A549 treated with RU486 at 1 μM for 4 hours (cell line): ENCODE measurements at places on chromosomes 12 and 14. TPM values are rescaled to one million over a fixed set of nuclear protein-coding genes. Genes with fewer than 3 reads are reported as not detected.

Gene CACNA2D4
- total RNA-seq = not detected in 5 replicates

Gene KRT2
- total RNA-seq = 0.05 TPM in 1 of 5 replicates, not detected in the others

Gene BMP4
- 1.5 to 3.3 TPM (median 2.1 TPM) in 5 replicates for total RNA-seq

Gene NOPCHAP1
- 32.8 to 48.7 TPM (median 38.9 TPM) in 5 replicates for total RNA-seq

Gene NEUROD4
- not detected in 5 replicates for total RNA-seq

Gene MMP19
- total RNA-seq = 0.13 to 4.5 TPM (median 0.17 TPM) in 5 replicates

Gene TTC6
- 0.11 to 0.54 TPM (median 0.44 TPM) in 5 replicates for total RNA-seq

Gene CABP1
- total RNA-seq = 0.15 to 0.23 TPM (median 0.21 TPM) in 3 of 5 replicates, not detected in the others

Gene FOXN4
- not detected in 5 replicates for total RNA-seq

Gene PDE3A
- total RNA-seq = 1.7 to 3.9 TPM (median 3.7 TPM) in 5 replicates

Gene PRPF40B
- total RNA-seq = 4.7 to 8.6 TPM (median 6.7 TPM) in 5 replicates

Gene RNASE11
- total RNA-seq = not detected in 5 replicates

Gene CLEC2A
- total RNA-seq = not detected in 5 replicates

Gene VDR
- 2.8 to 3.6 TPM (median 3.0 TPM) in 5 replicates for total RNA-seq

Gene MANSC4
- total RNA-seq = not detected in 5 replicates

Gene P2RX2
- not detected in 5 replicates for total RNA-seq

Gene IAPP
- not detected in 5 replicates for total RNA-seq

Gene POTEM
- not detected in 5 replicates for total RNA-seq

Gene TMEM132C
- not detected in 5 replicates for total RNA-seq

Gene SRP54
- 54.6 to 68.0 TPM (median 56.3 TPM) in 5 replicates for total RNA-seq

Gene TMEM121
- total RNA-seq = 3.7 to 11.5 TPM (median 8.9 TPM) in 5 replicates

Gene SLC39A5
- not detected in 5 replicates for total RNA-seq

Gene SLC8A3
- total RNA-seq = not detected in 5 replicates

Gene FBLN5
- 1.8 to 2.3 TPM (median 2.2 TPM) in 5 replicates for total RNA-seq

Gene ATF7
- 14.8 to 19.1 TPM (median 18.2 TPM) in 5 replicates for total RNA-seq

Gene NR4A1
- total RNA-seq = 28.1 to 48.1 TPM (median 36.7 TPM) in 5 replicates

Gene BDKRB2
- 2.1 to 3.6 TPM (median 3.2 TPM) in 5 replicates for total RNA-seq
